Erythroblast (primary cell): ENCODE measurements at places on chromosomes 12 and 14.
A peak's percentile ranks its signal among the peaks of the same experiment; 100 is the strongest.

DNA sequence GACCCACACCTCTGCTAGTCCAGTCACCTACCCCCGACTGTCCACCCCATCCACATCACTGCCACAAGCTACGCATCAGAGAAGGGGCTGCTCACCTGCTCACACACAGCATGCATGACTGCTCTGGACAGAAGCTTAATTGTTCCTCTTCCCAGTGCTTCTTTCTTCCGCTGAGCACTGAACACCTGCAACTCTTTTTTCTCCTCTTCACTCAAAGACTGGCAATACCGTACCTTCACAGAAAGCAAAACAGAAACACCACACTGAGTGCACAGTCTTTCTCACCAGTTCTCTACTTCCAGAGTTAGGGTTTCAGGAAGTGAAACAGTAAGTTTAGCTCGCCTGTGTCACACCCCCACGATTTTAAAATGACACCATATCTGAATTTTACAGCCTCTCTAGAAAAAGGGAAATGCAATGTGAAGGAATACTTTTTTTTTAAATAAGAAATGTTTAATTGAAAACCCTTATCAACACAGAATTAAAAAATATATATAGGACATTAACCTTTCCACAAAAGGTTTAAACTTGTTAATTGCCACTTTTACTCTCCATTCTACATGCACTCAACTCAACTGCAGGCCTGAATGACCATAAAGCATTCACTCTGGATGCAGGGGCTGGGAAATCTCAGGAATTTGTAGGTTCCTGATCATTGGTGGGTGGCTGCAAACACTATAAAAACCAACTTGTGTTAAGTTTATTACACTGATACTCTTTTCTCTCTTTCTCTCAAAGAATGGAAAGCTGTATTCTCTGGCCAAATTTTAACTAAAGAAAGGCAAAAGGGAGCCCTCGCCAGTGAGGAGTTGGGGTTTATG is 120.0 kb downstream of the PRICKLE1 start:
- no peak for DNase-seq

DNA sequence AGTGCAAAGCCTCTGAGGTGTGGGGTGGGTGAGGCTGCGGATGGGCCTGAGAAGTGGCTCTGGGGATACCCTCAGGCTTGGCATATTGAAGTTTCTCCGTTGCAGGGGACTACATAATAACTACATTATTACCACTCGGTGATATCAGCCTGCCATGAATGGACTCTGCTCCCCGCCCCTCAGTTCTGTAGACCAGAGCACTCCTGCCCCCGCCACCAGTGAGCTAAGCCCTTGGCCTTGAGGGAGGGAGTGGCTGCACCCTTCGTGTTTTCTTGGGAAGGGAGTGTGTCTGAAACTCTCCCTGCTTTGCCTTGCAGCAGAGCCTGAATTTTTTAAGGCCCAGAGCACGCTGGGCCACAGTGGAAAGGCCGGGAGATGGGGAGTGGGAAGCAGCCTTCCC is 1.7 kb downstream of the ORAI1 start:
- DNase-seq, result peak; percentile 47

DNA sequence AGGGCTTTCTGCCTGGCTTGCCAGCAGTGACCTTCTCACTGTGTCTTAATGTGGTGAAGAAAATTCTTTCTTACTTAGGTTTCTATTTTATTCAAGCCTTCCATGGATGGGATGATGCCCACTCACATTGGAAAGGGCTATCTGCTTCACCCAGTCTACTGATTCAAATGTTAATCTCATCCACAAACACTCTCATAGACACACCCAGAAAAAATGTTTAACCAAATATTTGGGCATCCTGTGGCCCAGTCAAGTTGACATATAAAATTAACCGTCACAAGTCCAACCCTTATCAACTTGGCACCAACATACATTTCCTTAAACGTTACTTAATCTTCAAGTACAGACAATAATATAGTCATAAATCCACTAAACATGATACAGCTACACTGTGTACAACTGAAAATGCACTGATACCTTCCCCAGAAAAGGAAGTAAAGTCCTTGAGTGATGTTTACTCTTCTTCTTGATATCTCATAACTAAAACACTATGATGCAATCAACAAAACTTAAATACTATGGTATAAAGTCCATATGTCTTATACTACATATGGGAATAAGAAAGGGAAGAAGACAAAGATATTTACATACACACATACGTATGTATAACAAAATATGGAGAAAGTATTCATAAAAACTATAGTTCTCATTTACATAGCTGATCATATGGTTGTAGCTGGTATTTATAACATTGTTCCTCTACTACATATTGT is 394.7 kb upstream of the NOVA1 start:
- no peak for DNase-seq

- DNase-seq, result no peak
These were observed 58.4 kb downstream of the CCDC91 start for GRCh38 chr12:28248555-28249145.

- no peak for DNase-seq
These were observed 22.8 kb downstream of the PPP1R12A start for GRCh38 chr12:79911889-79912656.

GRCh38 chr12:23083267-23083666 is 458.3 kb downstream of the ETNK1 start:
- DNase-seq, result no peak

DNA sequence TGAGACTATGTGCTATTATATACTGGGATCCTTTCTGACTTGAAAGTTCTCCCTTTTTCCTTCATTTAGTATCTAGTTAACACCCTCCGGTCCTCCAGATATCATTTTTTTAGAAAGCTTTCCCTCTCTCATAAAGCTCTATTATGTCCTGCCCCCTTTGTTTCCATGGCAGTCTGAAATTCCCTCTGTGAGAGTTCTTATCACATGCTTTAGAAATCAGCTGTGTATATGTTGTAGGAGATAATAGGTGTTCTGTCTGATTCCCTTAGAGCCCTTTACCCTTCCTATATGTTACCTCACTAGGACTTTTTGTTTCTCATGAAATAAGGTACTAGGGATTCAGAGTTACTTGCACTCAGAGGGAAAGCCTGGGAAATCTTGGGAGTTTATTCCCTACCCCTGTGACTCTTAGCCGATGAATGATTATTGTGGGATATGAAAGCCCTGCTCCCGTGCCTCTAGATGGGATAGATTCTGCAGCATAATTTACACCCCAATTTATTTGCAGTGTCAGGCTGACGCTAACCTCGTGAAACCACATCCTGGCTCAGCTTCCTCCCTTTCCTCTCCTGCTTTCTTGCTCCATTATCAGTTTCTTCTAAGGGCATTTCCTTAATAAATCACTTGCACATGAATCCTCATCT is 448.4 kb downstream of the MDGA2 start:
- DNase-seq, result no peak

- no peak for DNase-seq
These were observed 4.9 kb downstream of the CERS5 start for GRCh38 chr12:50162230-50162629.

GRCh38 chr14:100159865-100160533 is 554 bp upstream of the DEGS2 start:
- DNase-seq, result no peak

DNA sequence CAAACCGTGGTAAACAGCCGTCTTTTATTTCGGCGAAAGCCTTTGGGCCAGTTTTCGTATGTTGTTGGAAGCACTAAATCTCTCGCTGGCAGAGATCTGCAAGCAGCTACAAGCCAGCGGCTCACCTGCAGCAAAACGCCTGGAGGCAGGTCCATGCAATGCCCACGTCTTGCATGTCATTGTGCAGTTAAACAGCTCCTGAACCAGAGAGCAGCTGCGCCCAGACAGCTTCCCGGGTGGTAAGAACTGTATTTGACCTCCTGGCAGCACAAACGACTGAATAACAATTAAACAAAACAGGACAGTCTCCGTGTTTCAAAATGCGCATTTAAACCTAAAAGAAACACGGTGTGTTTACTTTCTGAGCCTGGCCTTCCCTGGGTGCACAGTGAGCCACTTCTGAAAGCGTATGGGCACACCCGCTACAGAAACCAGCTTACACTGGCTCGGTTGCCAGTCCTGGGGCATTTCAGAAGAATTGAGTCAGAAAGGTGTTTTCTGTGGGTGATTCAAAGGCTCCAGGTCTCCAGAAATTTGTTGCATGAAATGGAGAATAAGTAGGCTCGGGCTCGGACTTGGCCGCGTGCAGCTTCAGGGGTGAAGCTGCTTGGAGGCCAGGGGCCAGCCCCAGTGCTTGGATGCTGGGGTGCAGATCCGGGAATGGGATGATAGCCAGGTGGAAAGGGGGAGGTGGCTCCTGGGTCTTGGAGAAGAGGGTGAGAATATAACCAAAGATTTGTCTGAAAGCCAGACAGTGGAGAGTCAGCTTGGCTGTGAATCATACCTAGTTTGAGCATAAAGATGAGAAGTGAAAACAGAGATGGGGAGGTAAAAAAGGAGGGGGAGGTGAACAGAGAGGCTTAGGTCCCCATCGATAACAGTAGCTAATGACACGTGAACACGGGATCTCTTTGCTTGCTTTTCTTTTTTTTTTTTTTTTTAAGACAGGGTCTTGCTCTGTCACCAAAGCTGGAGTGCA is 24.9 kb upstream of the FZD10 start:
- no peak for DNase-seq

DNA sequence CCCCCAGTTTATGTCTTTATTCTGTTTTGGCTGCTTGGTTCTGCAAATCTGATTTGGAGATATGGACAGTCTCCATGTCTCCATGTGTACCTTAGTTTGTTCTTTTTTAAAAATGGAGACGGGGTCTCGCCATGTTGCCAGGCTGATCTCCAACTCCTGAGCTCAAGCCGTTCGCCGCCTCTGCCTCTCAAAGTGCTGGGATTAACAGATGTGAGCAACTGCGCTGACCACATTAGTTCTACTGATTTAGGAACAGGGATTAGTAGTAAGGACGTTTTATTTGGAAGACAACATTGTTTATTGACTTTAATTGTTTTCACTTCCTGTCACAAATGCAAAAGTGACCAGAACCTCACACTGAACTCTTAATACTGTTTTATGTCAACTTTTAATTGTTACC is 14.7 kb downstream of the AEBP2 start:
- DNase-seq, result no peak

GRCh38 chr14:103007555-103007954 is 49.8 kb downstream of the CDC42BPB start:
- DNase-seq, result no peak

DNA sequence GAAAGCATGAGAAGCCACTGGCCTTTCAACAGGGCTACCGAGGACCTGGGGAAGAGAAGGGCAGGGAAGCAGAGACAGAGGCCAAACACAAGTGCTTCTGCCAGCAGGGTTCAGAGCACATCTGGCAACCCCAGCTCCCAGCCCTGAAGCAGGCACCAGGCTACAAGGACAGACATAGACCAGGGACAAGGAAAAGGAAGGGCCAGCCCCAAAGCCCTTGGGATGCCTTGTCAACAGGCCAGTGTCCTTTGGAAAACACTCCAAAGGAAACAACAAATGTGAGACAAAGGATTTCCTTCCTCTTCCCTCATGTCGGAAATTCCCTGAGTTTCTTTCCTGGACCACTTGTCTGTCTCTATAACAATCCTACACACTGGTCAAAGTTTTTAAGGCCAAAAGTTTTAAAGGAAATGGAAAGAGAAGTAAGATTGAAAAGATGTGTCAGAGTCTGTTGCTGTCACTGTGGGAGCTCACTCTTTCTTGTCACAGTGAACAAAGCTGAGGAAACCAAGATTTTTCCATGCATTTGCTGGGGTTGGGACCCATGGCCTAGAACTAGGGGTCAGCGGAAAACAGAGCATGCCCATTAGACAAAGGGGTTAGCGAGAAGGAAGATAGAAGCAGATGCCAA is 59.4 kb downstream of the TTC9 start:
- DNase-seq, result no peak

- no peak for DNase-seq
These were observed 12.6 kb downstream of the ZNF26 start for GRCh38 chr12:132998741-132999140.

- DNase-seq, result peak; percentile 96
These were observed 602 bp downstream of the APEX1 start for GRCh38 chr14:20455355-20456300.

DNA sequence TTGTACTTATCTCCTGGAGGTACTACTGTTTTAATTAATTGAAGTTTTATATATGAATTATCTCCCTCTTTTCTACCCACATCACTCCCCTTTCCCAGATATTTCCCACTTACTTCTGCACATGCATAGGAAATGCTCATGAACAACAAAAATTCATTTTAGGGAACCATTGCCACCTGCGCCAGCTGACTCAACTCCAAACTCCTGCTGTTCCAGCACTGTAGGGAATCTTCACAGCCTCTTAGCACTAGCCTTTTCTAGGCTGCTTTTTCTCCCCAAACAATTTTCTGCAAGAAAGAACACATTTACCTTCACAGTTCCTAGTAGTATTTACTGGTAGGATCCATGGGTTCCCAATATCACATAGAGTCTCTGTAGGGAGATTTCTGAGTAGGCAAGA is 268.4 kb downstream of the LRFN5 start:
- DNase-seq, result no peak

DNA sequence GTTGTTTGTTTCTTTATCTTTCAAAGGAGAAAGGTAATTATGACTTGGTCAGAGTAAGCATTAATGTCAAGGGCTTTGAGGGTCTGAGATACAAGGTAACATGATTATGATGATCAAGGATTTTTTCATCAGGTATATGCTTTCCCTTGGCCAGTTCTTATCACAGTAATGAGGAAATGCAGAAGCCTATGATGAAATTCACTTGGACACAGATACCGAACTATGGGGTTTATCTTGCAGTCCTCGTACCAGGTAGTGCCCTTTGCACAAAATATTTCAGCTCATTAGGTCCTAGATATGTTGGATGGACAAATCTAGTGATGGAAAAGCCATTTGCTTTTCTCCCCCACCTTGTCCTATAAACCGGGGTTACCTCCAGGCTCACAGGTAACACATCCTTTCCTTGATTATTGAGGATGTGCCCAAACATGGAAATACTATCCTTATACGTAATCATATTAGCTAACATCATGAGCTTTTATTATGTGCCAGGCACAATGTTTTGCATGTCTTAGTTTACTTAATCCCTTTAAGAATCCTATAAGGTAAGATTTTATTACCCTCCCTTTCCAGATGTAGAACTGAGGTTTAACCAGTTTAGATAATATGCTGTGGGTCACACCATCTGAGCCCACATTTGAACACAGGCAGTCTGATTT is 7.0 kb upstream of the RASSF3 start:
- no peak for DNase-seq

GRCh38 chr12:52427083-52427482 is 7.1 kb downstream of the KRT75 start:
- DNase-seq, result no peak

DNA sequence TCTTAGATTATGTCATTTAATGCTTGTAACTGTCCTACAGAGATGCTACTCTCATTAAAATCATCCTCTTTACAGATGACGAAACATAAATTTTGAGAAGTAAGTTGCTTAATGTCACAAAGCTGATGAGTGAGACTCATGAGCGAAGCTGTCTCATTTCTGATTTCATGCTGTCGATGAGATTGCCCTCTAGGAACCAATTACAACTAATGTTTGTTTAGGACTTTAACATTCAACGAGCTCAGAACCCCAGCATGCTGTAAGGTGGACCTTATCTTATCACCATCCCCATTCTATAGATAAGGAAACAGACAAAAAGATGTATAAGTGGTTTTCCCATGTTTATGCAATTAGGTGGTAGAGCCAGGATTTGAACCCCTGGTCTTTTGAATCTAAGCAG is 23.1 kb downstream of the BHLHE41 start:
- DNase-seq, result no peak

GRCh38 chr14:68439676-68440075 is 353.2 kb downstream of the ZFP36L1 start:
- DNase-seq, result no peak

- DNase-seq, result no peak
These were observed 488.3 kb upstream of the SYT1 start for GRCh38 chr12:78376257-78376656.

GRCh38 chr12:94930216-94930654 is 73.3 kb downstream of the NDUFA12 start:
- no peak for DNase-seq
